ENCODE measurements at places on chromosomes 6 and 20.

- DNase-seq: peak; percentile 65
Observed at GRCh38 chr20:4060064-4060795, 44.9 kb upstream of the RNF24 start.

- no peak for DNase-seq
Observed at GRCh38 chr6:155765275-155766194, 309.9 kb upstream of the NOX3 start.

GRCh38 chr6:163886428-163886827, 471.9 kb downstream of the QKI start:
- DNase-seq: no peak

GRCh38 chr6:38646166-38646878, 6.6 kb upstream of the BTBD9 start:
- DNase-seq: no peak

DNA sequence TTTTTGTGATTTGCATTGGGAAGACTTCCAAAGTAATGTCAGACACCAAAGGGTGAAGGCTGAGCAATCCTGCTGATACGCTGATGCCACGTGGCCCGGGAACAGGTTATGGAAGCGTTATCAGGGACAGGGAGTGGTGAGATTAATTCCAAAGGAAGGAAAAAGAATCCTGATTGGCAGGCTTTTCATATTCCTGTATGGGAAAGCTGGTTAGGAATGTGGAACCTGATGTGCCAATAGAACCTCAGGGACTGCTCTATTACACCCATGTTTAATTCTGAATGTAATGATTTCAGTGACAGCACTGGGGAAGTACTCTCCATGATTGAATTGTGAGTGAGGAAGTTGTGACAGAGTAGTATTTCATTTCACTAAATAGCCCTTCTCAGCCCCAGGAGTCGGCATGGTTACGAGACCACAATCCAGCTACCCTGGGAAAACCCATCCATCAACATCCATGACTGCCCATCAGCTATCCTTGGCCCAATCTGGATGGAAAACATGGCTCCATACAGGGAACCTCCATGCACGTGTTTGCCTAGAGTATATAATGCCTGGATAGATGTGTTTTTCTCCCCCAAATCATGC, 49.4 kb downstream of the F13A1 start:
- DNase-seq: peak; percentile 47

DNA sequence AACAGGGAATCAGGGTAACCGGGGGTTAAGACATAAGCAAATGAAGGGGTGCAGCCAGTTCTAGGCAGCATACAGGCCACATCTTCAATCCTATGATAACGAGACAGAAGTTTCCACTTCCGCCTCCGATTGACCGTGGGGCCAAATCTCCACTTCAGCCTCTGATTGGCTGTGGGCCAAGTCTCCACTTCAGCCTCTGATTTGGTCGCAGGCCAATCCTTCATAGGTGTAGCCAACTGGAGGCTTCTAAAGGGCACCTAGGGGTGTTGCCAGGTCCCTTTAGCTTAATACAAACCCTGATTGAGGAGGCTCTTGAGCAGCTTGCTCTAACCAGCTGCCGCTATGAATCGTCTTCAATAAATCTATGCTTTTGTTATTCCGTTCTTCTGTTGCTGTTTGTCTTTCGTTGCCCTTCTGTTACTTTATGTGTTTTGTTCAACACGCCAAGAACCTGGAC, 2.1 kb upstream of the ERGIC3 start:
- peak; percentile 50 for DNase-seq

DNA sequence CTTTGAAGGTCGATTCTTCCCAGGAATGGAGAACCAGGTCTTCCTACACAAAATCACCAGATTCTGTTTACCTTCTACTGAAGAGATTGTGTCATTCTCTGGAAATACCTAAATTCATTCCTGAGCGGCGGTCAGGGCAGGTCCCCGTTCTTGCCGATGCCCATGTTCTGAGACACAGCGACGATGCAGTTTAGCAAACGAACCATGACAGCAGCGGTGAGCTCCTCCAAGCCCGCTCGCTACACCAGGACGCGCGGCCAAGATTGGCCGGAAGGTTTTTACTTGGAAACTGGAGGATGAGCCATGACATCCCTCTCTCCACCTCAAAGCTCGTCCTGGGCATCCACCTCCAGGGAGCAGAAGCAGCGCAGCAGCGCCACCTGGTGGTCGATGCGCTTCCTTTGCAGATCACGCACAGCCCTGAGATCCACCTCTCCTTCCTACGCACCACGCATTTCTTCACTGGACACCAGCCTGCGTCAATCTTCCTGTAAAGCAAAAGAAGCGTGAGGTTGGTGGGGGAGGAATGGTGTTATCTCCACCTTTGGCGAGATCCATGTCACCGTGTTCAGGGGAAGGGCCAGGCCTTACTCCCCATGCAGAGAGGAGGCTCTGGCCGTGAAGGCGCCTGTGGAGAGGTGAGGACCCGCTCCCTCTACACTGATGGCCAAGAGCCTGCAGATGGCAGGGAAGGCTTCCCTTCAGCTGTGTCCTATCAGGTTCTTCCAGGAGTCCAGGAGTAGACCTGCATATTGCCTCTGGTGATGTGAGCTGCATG, 9.9 kb upstream of the HLA-B start:
- peak; percentile 94 for DNase-seq

- DNase-seq: no peak
Observed at GRCh38 chr6:88705601-88706000, 257.8 kb downstream of the RNGTT start.

Data from suppressor macrophage treated with lipopolysaccharide for 4 hours (primary cell).